ENCODE measurements at places on chromosomes 1 and 21.

DNA sequence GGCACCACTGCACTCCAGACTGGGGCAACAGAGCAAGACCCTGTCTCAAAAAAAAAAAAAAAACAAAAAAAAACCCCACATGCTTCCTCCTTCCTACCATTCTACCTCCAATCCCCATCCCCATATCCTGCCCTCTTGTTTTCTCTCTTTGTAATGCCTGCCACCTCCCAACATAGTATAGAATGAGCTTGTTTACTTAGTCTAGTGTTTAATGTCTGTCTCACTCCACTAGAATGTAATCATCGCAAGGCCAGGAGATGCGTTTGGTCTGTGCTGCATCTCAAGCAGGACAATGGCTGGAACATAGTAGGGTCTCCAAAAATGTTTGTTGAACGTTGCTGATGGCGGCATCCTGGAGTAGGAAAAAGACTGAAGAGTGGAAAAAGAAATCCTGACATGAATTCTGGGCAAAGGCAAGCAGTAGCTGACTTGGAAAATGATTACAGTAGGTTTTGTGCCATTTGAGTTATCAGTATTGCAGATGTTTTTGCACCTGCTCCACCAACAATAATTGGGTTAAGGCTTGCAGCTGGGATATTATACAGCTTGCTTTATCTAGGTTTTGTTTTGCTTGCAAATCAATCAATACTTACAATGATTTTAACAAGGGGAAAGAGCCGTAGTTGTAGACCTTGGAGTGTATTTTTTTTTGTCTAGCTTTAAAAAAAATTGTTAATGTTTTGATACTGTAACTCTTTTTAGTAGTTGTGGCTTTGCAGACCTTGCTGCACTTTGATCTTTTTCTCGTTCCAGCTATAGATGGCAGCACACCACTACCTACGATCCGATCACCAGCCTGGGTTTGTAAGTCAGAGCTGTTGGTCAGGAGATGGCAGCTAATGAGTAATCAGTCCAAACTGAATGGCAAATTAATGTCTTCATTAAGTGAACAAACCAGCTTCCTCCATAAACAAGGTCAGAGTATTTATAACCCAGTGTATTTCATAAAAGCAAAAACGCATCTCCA is 62.4 kb downstream of the BACH1 start:
- no peak for DNase-seq

- DNase-seq = peak; percentile 45
Observed at GRCh38 chr1:6614019-6614928, 743 bp downstream of the PHF13 start.

GRCh38 chr1:51331206-51332100 is 1.1 kb upstream of the TTC39A start:
- no peak for DNase-seq

- DNase-seq = peak; percentile 39
Observed at GRCh38 chr1:24149866-24150233, 6.9 kb upstream of the IL22RA1 start.

- DNase-seq = no peak
Observed at GRCh38 chr1:111476761-111477309, 3.1 kb downstream of the C1orf162 start.

- no peak for DNase-seq
Observed at GRCh38 chr1:171730052-171730451, 11.8 kb downstream of the VAMP4 start.

- DNase-seq = no peak
Observed at GRCh38 chr1:87111659-87112371, 197.4 kb downstream of the HS2ST1 start.

DNA sequence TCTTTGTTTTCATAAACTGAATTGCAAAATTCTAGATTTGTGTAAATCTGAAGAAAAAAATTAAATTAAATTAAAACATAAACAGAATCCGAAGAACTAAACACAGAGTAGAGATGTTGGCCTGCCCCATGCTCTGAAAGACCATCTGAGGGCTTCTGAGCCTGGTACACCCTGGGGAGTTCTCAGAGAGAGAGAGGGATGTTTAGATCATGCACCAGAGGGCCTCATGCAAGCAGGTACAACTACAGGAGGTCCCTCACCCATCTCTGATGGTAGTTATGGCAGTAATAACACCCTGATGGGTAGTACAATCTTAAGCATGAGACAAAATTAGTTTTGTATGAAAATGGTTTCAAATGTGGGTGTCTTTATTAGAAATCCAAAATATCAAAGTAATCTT is 127.7 kb downstream of the TGFB2 start:
- DNase-seq = no peak

DNA sequence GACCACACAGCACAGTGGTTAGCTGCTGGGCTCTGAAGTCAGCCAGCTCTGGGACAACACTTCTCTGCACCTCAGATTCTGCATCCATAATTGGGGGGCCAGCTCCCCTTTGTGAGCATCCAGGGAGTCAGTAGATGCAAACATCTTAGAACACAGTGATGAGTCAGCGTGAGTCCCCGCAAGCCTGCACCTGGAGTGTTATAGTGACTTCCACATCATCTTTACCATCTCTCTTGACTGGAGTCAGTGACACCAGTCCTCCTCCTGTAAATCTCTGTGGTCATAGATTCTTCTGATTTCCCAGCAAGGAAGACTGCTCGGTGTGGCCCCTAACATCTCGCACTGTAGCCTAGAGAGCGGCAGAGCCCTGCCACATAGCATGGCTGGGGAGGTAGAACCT is 13.9 kb upstream of the EDN2 start:
- DNase-seq = no peak

GRCh38 chr1:118825619-118826018 is 162.5 kb downstream of the TBX15 start:
- DNase-seq = no peak

DNA sequence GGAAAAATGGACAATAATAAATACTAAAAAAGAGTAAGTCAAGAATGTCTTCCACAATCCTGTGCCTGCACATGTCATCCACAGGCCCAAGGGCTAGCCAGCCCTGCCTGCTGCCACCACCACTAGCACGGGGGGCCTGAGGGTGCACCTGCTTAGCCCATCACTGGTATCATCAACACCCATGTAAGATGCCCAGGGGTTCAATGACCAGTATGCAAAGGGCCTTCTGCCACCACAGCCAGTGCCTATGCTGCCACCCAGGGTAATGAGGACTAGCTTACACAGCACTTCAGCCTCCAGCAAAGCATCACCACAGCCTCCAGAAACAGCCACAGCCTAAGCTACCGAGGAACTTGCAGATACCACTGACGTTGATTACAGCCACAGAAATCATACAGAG is 46.3 kb downstream of the POFUT2 start:
- DNase-seq = no peak

DNA sequence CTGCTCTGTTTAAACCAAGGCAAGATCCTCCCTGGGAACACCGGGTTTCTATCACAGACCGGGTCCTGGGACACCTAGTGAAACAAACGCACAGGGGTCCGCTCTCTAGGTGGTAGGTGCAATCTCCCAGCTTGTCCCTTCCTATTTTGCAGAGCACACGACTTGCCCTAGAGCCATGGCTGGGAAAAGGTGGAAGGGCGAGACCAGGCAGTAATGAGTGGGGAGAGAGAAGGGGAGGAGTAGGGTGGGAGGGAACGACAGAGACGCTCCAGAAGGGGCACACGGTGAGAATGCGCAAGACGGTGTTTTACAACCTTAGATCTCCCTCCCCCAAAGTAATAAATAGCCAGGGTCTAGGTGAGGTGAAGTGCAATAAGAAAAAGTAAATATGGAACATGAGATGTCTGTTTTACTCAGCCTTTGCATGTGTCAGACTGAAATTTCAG is 9.3 kb upstream of the ARHGAP29 start:
- DNase-seq = no peak

DNA sequence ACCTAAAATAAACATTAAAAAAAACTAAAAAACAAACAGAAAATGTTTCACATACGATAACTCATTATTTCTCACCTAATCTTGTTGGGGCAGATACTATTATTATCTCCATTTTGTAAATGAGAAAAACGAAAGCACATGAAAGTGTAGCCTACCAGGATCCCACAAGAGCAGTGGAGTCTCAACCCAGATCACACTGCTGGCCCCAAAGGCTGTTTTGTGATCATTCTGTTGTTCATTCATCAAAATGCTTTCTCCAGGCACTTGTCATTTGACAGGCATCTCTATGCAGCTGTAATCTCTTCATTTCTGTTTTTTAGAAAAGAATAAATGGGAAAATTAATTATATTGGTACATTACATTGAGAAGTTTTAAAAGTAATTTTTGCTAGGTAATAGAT is 67.5 kb downstream of the AK5 start:
- DNase-seq = no peak

GRCh38 chr1:244002721-244003120 is 48.4 kb upstream of the ZBTB18 start:
- DNase-seq = no peak

DNA sequence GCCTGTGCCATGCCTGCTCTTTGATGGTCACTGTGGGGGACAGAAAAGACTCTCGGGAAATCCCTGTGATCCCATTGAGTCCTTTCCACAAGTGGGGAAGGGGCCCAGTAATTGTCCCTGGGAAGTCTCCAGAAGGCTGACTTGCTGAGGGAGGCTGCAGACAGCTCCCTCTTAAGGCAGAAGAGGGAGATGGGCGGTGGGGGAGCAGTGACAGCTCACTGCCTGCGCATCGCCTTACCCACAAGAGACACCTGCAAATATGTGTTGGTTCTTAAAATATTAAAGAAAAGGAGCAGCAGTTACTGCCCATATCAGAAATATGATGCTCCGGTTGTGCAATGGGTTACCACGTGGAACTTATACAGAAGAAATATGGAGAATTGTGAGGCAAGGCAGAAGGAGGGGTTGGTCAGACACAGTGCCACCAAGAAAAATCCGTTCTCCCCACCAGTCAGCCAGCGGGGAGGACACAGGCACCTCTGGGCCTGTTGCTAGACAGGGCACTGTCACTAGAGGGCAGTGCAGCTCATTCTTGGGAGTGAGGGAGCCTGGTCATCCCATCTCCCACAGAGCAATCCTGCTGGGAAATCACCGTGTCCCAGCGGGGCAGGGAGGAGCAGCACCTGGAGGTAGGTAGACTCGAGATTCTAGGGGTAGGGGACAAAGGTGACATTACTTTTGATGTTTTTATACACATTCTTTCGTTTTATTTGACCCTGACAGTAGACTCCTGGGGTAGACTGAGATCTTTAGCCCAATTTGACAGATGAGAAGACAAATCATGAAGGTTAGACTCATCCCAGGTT is 6.9 kb upstream of the CAMK1G start:
- peak; percentile 66 for DNase-seq
